Activated CD4-positive, alpha-beta T cell treated with anti-CD3 and anti-CD28 coated beads for 4 hours (primary cell): ENCODE measurements at places on chromosomes 3 and 15.

DNA sequence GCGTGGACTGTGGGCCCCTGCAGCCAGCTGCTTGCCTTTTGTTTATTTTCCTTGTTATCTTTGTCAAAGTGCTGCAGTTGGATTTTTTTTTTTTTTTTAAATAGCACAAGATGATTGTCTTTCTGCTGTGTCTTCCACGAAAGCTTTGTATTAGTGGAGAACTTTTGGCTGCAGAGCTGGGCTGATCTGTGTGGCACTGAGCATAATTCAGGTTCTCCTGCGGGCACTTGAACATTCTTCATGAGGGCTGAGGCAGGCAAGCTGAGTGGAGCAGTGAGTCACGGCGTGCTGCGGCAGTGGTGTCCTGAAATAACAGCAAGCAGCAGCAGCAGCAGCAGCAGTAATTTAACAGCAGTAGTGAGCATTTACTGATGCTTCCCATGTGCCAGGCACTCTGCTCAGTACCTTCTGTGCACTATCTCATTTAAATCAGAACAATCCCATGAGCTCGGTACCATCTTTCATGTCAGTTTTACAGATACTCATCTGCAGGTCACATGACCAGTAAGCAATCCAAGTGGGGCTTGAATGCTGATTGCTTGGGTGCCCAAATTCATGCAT, 45.8 kb downstream of the MITF start:
- DNase-seq, result no peak

DNA sequence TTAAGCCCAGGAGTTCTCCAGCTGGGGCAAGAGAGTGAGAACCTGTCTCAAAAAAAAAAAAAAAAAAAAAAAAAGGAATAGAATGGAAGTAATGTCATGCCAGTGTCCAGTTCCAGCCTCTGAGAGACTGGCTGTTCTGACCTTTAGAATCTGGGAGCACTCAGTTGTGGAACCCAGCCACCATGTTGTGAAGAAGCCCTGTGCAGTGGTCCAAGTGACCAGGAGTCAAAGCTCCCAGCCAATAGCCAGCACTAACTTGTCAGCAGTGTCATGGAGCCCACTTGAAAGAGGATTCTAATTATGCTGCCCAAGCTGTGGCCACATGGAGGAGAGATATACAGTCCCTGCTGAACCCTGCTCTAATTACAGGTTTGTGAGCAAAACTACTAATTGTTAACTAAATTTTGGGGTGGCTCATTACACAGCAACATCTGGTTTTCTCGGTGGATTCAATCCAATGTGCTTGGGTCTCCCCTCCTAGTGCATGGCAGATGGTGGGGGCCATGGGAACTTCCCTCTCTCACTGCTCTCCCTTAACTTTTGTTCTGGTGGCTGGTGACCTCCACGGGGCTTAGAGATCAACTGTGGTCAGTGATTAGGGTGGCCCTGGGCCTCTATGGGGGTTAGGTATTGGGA, 55.5 kb downstream of the CLEC3B start:
- no peak for DNase-seq

GRCh38 chr15:47991357-47991756, 129.4 kb upstream of the SLC24A5 start:
- DNase-seq, result no peak

DNA sequence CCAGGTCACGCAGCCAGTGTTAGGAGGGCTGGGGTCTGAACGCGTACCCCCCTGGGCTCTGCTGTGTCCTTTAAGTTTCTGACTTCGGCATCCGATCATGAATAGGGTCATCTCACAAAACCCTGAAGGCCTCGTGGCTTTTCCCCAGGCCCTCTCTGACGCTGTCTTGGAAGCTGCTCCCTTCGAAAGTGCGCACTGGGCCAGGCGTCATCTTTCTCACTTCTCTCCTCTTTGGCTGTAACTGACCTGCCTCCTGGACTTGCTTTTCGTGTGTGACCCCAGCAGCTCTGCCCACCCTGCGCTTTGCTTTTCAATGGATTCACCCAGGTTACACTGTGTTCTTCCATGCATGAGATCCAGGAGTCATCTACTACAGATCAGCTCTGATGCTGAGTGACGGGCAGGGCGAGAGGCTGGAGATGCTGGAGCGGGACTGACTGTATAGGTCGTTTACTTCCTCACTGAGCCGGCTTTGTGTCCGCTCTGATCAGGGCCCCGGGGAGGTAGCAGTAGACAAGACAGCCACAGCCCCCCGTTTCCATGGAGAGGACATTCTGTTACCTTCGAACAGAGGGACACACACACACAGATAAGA, 45.0 kb upstream of the PCSK6 start:
- no peak for DNase-seq

- no peak for DNase-seq
Observed at GRCh38 chr15:101657171-101657570, 5.0 kb upstream of the TM2D3 start.

DNA sequence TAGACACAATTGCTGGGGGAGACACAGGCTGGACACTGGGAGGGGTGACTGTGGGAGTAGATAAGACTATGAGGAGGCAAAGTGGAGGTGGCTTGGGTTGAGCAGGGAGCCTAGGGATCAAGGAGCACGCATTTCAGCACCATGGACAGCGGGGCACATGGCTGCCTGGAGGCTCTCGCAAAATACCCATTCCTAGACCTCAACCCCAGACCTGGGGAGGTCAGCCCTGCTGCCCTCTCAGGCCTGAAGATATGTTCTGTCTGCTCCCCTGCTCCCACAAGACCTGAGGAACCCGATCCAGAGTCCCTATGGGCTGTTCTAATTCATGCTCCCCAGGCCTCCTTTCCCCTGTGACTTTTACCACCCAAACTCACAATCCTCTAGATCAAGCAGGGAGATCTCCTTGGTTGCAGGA, 16.0 kb upstream of the CPEB1 start:
- no peak for DNase-seq

- DNase-seq, result no peak
Observed at GRCh38 chr3:159128628-159129027, 326.8 kb downstream of the MFSD1 start.

- DNase-seq, result no peak
Observed at GRCh38 chr3:104168386-104168785, 1198.3 kb upstream of the ALCAM start.
